Colonic mucosa (tissue), 4 donors: ENCODE measurements at places on chromosomes 12 and 14. TPM values are rescaled to one million over a fixed set of nuclear protein-coding genes. Genes with fewer than 3 reads are reported as not detected.

GRCh38 chr12:104669851-104670337 lies 213.1 kb downstream of the CHST11 start:
- H3K4me3 ChIP-seq, result no peak overlapping the region
- no peaks in the 10 kb centered on the region for H3K27me3 ChIP-seq
- DNase-seq, result peak; percentile 46
- H3K36me3 ChIP-seq, result no peaks in the 10 kb centered on the region
- H3K27ac ChIP-seq, result peak overlapping the region; percentile 17
- peaks cover 10% of the 10 kb centered on the region for H3K4me1 ChIP-seq

GRCh38 chr12:29159661-29160060 lies 10.6 kb downstream of the FAR2 start:
- no peaks in the 10 kb centered on the region for H3K27me3 ChIP-seq
- no peaks in the 10 kb centered on the region for H3K4me1 ChIP-seq
- H3K27ac ChIP-seq, result no peak overlapping the region

DNA sequence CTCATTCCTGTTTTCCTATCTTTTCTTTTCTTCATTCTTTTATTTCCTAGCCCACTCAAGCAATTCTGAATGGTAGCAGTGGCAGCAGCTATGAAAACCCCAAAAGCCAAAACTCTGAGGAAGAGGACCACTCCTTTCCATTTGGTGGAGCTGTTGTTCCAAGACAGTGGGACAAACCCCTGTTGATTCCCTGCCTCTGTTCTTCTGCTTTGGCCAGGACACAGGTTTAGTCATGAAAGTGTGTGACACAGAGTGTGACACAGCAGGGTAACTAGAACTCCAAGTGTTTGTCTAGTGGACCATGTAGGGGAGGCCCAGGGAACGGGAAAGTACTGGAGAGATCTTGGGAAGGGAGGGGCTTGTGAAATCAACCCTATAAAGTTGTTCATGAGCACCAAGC lies 71.1 kb downstream of the PTCSC3 start:
- H3K27ac ChIP-seq, result no peak overlapping the region
- H3K36me3 ChIP-seq, result no peaks in the 10 kb centered on the region

GRCh38 chr12:65427646-65428045 lies 149.2 kb downstream of the MSRB3 start:
- H3K36me3 ChIP-seq, result no peaks in the 10 kb centered on the region
- H3K4me1 ChIP-seq, result no peaks in the 10 kb centered on the region
- no peak for DNase-seq

GRCh38 chr12:15033641-15034040 lies 60.8 kb downstream of the PDE6H start:
- H3K4me1 ChIP-seq, result no peaks in the 10 kb centered on the region
- H3K36me3 ChIP-seq, result no peaks in the 10 kb centered on the region
- no peak for DNase-seq
- H3K4me3 ChIP-seq, result no peak overlapping the region
- no peaks in the 10 kb centered on the region for H3K27me3 ChIP-seq

DNA sequence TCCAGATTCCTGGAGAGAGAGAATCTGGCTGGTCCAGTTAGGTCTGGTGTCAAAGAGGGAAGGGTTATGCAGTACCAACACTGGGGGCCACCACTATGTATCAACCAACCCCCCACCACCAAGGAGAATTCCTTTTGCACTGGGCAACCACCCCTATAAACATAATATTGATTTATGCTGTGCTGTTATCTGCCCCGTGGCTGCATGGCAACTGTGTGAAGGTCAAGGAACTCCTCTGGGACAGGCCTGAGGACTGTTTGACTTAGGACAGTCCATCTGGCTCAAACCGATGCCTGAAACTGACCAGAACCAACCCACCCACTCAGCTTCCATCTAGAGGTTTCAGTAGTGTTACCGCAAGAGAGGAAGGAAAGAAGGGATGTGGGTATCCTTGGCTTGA lies 20.5 kb downstream of the PLEKHH1 start:
- H3K4me1 ChIP-seq, result no peaks in the 10 kb centered on the region
- no peak overlapping the region for H3K27ac ChIP-seq
- H3K36me3 ChIP-seq, result peaks cover 4% of the 10 kb centered on the region
- H3K27me3 ChIP-seq, result no peaks in the 10 kb centered on the region
- no peak overlapping the region for H3K4me3 ChIP-seq

- no peaks in the 10 kb centered on the region for H3K36me3 ChIP-seq
- H3K4me3 ChIP-seq, result peak within 1 kb of the TSS; percentile 23
- H3K4me1 ChIP-seq, result no peaks in the 10 kb centered on the region
- no peak for DNase-seq
- peak within 1 kb of the TSS; percentile 50 for H3K27ac ChIP-seq
- no peaks in the 10 kb centered on the region for H3K27me3 ChIP-seq
These were observed at the start of gene CLEC2B for GRCh38 chr12:9869307-9870161. Gene CLEC2B, minus strand, starts transcription at chr12:9869354.

GRCh38 chr12:112270673-112271072 lies 111.6 kb downstream of the HECTD4 start:
- no peaks in the 10 kb centered on the region for H3K4me1 ChIP-seq
- H3K27ac ChIP-seq, result no peak overlapping the region
- no peak for DNase-seq
- peaks cover 10% of the 10 kb centered on the region for H3K36me3 ChIP-seq
- H3K27me3 ChIP-seq, result no peaks in the 10 kb centered on the region

DNA sequence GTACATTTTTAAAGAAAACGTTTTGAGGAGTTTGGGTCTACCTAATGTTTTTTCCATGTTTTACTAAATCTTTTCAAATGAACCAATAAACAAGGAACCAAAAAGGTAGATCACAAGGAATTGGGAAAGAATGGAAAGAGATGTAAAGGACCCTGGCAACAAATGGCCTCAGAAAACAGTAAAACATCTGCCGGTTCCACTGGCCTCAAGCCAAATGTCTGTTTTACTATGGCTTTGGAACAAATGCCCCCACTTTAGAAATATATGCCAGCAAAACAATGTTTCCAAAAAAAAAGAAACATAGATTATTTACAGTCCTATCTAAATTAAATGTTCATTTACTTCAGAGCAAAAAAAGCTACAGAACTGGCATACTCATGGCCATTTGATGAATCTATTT lies 3.0 kb downstream of the TRMT5 start:
- H3K36me3 ChIP-seq, result no peaks in the 10 kb centered on the region
- H3K4me3 ChIP-seq, result no peak overlapping the region
- DNase-seq, result no peak
- no peak overlapping the region for H3K27ac ChIP-seq

- no peak for DNase-seq
- no peak overlapping the region for H3K27ac ChIP-seq
- no peaks in the 10 kb centered on the region for H3K27me3 ChIP-seq
- no peak overlapping the region for H3K4me3 ChIP-seq
- H3K4me1 ChIP-seq, result no peaks in the 10 kb centered on the region
These were observed 188.8 kb downstream of the STXBP6 start for GRCh38 chr14:24861083-24861630.

- H3K4me1 ChIP-seq, result no peaks in the 10 kb centered on the region
- no peaks in the 10 kb centered on the region for H3K27me3 ChIP-seq
- H3K4me3 ChIP-seq, result no peak overlapping the region
These were observed 35.9 kb downstream of the XRCC3 start for GRCh38 chr14:103679351-103679750.

DNA sequence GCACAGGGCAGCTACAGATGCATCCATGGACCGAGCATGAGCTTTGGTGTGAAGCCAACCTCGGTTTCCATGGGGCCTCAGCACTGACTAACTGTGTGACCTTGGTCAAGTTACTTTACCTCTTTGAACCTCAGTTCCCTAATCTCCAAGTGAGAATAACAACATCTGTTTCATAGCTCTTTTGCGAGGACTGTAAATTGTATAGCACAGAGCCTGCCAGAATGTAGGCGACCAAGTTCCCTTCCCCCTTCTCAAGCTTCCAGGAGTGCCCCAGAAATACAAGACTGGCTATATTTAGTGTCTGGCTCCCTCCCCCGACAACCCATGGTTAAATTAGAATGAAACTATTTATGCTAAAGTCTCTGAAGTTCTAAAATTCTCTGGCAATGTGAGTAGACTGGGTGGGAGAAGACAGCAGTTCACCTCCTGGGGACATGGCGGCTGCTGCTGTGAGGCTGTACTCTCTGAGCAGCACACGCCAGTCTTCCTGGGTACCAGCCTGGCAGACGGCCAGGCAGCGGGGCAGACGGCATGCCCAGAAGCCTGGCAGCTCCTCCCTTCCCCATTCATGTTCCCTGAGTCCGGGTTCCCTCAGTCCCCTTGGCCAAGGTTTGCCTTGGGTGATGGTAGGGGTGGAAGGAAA lies 22.0 kb upstream of the TMED10 start:
- no peak overlapping the region for H3K4me3 ChIP-seq
- no peaks in the 10 kb centered on the region for H3K36me3 ChIP-seq
- DNase-seq, result peak; percentile 43

DNA sequence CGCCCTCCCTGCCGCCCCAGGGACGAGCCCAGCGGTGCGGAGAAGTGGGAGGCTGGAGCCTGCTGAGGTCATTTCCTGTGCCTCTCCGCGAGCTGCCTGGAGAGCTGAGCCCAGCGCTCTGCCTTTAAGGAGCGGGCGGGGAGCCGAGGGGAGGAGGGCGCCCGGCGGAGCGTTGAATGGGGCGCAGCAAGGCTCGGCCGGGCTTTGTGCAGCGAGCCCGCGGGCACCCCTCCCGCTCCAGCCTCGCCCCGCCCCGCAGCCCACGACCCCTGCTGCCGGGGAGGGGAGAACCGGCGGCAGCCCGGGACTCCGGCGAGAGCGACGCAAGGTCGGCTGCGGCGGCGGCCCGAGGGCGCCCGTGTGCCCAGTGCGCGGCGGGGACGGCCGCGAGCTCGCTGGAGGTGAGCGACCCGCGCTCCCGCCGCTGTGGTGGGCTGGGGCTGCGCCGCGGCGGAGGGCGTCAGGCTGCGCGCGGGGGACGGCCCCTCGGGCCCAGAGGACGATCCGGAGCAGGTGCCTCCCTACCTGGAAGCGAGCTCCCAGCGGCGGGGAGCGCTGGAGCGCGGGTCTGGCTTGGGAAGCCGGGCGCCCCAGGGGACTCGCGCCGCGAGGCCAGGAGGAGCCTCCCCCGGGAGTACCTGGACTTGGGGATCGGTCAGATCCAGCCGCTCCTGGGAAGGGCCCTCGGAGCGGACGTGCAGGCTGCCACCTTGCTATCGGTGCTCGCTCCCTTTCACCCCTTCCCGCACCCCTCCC lies at the start of gene PLEKHH1:
Gene PLEKHH1 (plus strand): TSS at position 293 of the 756 bp plus-strand sequence. CDS start 8,578 bp downstream, outside the sequence.
- H3K4me1 ChIP-seq, result peaks cover 3% of the 10 kb centered on the region
- DNase-seq, result peak; percentile 88
- no peaks in the 10 kb centered on the region for H3K27me3 ChIP-seq
- H3K4me3 ChIP-seq, result peak within 1 kb of the TSS; percentile 70

- H3K36me3 ChIP-seq, result no peaks in the 10 kb centered on the region
- peaks cover 7% of the 10 kb centered on the region for H3K4me1 ChIP-seq
- H3K4me3 ChIP-seq, result no peak overlapping the region
- DNase-seq, result no peak
These were observed 1.8 kb downstream of the PHC1 start for GRCh38 chr12:8916154-8916553.

DNA sequence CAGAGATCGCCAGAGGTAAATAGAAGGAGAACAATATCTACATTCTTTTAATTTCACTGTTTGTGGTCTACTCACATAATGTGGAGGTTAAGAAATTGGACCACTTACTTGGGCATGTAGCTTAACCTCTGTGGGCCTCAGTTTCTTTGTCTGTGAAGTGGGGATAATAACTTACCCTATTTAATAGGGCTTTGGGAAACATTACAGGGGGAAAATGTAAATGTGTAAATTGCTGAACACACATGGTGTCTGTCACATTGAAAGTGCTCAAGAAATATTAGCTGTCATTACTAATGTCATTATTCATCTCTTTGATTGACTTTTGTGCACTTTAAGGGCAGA lies 140.5 kb downstream of the SLC8A3 start:
- H3K36me3 ChIP-seq, result no peaks in the 10 kb centered on the region
- no peak overlapping the region for H3K27ac ChIP-seq
- H3K4me3 ChIP-seq, result no peak overlapping the region

The CMTM5 gene
- 0.66 TPM for total RNA-seq

The CIROP gene
- not detected for total RNA-seq

The KIF26A gene
- total RNA-seq, result 20.0 TPM

The HRK gene
- total RNA-seq, result 0.52 TPM

The SIX6 gene
- total RNA-seq, result not detected

The CCDC60 gene
- total RNA-seq, result 2.3 TPM

The SRRM4 gene
- total RNA-seq, result not detected

The SSPN gene
- total RNA-seq, result 8.5 TPM

The SYT1 gene
- total RNA-seq, result 0.94 TPM

The RPL6 gene
- 1,047 TPM for total RNA-seq

The TAS2R8 gene
- not detected for total RNA-seq

The TSHR gene
- total RNA-seq, result 0.25 TPM

The EXOC3L4 gene
- total RNA-seq, result 15.6 TPM

The TRIM9 gene
- total RNA-seq, result 0.66 TPM

The RFX4 gene
- not detected for total RNA-seq
